ENCODE measurements at places on chromosomes 7 and 10. TPM values are rescaled to one million over a fixed set of nuclear protein-coding genes. Genes with fewer than 3 reads are reported as not detected.

The MRLN gene
- total RNA-seq, result not detected

The SPDYE6 gene
- not detected for total RNA-seq

The OR2F2 gene
- total RNA-seq, result not detected

The NEUROD6 gene
- not detected for total RNA-seq

The GIMAP4 gene
- total RNA-seq, result 0.42 TPM

The KCND2 gene
- total RNA-seq, result not detected

The TRIM50 gene
- total RNA-seq, result 0.11 TPM

The SPDYE9 gene
- total RNA-seq, result not detected

The HOXA5 gene
- not detected for total RNA-seq

The MLXIPL gene
- 11.8 TPM for total RNA-seq

The EMX2 gene
- not detected for total RNA-seq

The TET1 gene
- total RNA-seq, result 20.6 TPM

The SLC13A1 gene
- total RNA-seq, result 0.04 TPM

The NEURL1 gene
- total RNA-seq, result 0.20 TPM

The DENND2A gene
- total RNA-seq, result not detected

All from K562 (cell line).